ENCODE measurements at places on chromosomes 12 and 14. TPM values are rescaled to one million over a fixed set of nuclear protein-coding genes. Genes with fewer than 3 reads are reported as not detected.

DNA sequence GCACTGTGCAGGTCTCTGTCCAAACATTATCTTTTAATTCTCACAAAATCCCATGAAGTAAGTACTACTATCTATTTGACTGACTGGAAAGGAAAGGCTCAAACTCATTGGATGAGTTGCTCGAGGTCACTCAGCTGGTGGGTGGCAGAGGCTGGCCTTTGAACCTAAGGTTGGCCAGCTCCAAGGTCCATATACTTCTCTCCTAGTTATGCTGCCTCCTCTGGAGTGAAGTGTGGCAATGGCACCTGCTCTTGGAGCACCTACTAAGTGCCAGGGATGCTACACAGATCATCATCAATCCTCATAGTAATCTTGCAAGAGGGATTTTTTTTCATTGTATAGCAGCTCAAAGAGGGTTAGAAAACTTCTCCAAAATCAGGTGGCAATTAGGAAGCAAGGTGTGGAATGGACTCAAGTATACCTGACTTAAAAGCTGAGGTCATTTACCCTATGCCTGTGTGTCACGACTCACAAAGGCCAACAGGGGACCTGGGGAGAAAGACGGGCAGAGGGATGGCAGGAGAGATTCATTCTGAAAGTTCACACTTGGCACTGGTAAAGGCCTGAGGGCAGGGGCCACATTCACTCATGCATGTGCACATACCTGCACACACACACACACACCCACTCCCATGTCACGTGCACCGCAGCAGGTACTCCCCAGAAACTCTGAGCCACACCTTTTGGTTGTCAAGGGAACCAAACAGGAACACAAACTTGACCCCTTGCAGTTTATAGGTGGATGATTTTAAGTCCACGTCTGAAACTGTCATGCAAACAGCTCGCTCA, 146.4 kb downstream of the FOXN3 start:
- DNase-seq = no peak
- H3K4me1 ChIP-seq = peaks cover 17% of the 10 kb centered on the region
- H3K36me3 ChIP-seq = peaks cover 16% of the 10 kb centered on the region
- no peaks in the 10 kb centered on the region for H3K27me3 ChIP-seq

ITGA7 gene
- 5.7 TPM for total RNA-seq

- H3K4me3 ChIP-seq = peak overlapping the region; percentile 95
- H3K27ac ChIP-seq = peak overlapping the region; percentile 32
- H3K4me1 ChIP-seq = peaks cover 12% of the 10 kb centered on the region
- peaks cover 14% of the 10 kb centered on the region for H3K36me3 ChIP-seq
- DNase-seq = no peak
- no peaks in the 10 kb centered on the region for H3K27me3 ChIP-seq
These were observed 743 bp downstream of the PUS1 start for GRCh38 chr12:131929581-131930456.

- peaks cover 2% of the 10 kb centered on the region for H3K27me3 ChIP-seq
- H3K27ac ChIP-seq = no peak overlapping the region
- H3K4me3 ChIP-seq = no peak overlapping the region
- DNase-seq = no peak
- H3K36me3 ChIP-seq = no peaks in the 10 kb centered on the region
These were observed 405.1 kb upstream of the FOXG1 start for GRCh38 chr14:28361486-28361885.

HVCN1 gene
- total RNA-seq = 0.94 TPM

- H3K4me3 ChIP-seq = no peak overlapping the region
- peaks cover 6% of the 10 kb centered on the region for H3K27me3 ChIP-seq
- no peaks in the 10 kb centered on the region for H3K36me3 ChIP-seq
These were observed 7.9 kb downstream of the TMEM253 start for GRCh38 chr14:21108791-21109190.

DNA sequence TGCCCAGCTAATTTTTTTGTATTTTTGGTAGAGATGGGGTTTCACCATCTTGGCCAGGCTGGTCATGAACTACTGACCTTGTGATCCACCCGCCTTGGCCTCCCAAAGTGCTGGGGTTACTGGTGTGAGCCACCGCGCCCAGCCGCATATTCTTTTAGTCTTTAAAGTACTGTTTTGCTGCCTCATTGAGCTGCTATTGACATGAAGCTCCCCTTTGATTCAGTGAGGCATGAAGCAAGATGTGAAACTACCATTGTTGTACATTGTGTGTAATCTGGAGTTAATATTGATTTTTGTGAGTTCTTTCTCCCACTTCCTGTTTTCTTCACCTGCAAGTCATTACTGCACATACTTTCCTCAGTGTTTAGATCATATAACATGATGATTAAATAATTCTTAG, 80.8 kb downstream of the MNAT1 start:
- no peak overlapping the region for H3K27ac ChIP-seq
- no peaks in the 10 kb centered on the region for H3K27me3 ChIP-seq
- no peak for DNase-seq
- no peak overlapping the region for H3K4me3 ChIP-seq
- peaks cover 17% of the 10 kb centered on the region for H3K4me1 ChIP-seq

DNA sequence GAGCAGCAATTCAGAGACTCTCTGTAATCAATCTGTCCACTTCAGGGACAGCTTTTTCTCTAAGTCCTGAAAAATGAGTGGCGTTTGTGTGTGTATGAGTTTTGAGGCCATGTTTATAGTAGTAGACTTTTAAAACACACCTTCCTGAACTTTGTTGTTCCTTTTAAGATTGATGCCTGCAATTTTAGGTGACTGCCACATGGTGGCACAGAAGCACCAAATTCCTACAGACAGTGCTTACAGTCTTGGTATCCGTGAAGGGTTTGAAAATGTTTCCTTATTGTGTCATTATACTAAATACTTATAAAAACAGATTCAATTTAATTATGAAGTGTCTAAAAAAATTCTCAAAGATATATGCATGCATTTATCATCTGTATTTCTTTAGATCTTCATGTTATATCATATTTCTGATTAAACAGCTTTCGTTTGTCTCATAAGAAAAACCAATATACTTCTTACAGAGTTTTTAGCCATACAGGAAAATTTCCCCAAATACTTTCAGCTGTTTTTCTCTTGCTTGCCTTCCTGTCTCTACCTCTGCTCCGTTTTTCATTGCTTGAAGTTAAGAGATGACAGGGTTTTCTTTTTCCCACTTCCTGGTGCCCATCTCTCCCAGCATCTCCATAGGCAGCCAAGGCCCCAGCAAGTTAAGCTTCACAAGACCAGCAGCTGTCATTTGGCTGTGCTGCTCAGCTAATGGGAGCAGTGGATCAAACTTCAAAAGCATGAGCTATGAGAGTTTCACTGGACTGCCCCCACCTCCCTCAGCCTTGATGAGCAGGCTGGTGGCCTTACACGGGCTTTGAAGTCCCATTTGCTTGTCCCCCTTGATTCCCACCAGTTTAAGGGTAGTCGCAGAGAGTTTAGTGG, 259.6 kb downstream of the AKAP6 start:
- no peaks in the 10 kb centered on the region for H3K27me3 ChIP-seq
- H3K27ac ChIP-seq = no peak overlapping the region
- no peak overlapping the region for H3K4me3 ChIP-seq
- H3K36me3 ChIP-seq = no peaks in the 10 kb centered on the region

DNA sequence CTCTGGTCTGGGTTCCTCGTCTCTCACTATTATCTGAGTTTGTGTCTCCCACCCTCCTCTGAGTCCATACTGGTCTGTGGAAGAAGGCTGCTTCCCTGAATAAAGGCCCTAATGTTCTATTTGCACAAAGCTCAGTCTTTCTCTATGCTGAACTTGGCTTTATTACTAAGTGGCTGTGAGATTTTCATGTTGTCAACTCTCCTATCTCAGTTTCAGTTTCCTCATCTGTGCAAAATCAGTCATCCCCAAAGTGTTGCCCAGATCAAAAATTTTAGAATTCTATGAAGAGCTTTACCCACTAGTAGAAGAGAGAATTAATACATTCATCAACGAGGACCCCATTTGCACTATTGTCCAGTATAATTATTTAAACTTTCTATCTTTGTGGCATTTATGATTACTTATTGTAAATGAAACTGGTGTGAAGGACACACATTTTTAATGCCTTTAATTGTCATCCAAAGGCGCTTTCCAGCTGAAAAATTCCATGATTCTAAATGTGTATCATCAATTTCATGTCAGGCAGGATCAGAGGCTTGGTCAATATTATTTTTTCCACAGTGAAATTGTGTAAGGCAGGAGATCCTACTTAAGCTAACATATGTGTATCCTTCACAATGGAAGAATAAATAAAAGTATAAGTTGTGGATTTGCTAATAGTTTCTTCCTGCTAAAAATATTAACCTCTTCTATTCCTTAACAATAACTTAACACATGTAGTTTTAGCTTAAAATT, 79.1 kb upstream of the EEA1 start:
- no peak for DNase-seq
- no peak overlapping the region for H3K4me3 ChIP-seq
- peaks cover 40% of the 10 kb centered on the region for H3K4me1 ChIP-seq
- H3K36me3 ChIP-seq = no peaks in the 10 kb centered on the region

CLEC9A gene
- not detected for total RNA-seq

- H3K4me1 ChIP-seq = no peaks in the 10 kb centered on the region
- no peaks in the 10 kb centered on the region for H3K27me3 ChIP-seq
- no peak overlapping the region for H3K27ac ChIP-seq
- H3K36me3 ChIP-seq = no peaks in the 10 kb centered on the region
These were observed 28.5 kb upstream of the C14orf180 start for GRCh38 chr14:104550861-104551728.

IL31 gene
- total RNA-seq = not detected

SLC16A7 gene
- total RNA-seq = 32.6 TPM

WNK1 gene
- 188 TPM for total RNA-seq

DNA sequence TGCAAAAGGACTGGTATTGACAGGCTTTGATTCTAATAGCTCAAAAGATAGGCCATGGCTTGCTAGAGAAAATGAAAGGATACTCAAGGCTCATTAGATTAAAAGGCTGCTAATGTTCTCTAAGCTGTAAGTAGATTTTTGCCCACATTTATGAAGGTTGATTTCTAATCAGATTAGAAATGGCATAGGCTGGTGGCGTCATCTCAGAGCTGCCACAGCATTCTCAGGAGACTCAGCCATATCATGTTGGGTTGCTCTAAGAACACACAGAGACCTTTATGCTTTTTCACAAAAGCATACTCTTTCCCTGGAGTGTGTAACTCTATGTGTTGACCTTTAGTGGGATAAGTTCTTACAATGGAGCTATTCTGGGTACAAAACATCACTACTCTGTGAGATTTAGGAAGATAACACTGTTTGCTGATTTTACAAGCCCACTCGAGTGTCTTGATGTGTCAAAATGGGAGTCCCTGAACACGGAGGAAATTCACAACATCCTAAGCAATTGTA, 576.0 kb downstream of the NRXN3 start:
- no peak for DNase-seq
- H3K27me3 ChIP-seq = no peaks in the 10 kb centered on the region
- no peak overlapping the region for H3K4me3 ChIP-seq
- H3K36me3 ChIP-seq = no peaks in the 10 kb centered on the region
- no peaks in the 10 kb centered on the region for H3K4me1 ChIP-seq

DNA sequence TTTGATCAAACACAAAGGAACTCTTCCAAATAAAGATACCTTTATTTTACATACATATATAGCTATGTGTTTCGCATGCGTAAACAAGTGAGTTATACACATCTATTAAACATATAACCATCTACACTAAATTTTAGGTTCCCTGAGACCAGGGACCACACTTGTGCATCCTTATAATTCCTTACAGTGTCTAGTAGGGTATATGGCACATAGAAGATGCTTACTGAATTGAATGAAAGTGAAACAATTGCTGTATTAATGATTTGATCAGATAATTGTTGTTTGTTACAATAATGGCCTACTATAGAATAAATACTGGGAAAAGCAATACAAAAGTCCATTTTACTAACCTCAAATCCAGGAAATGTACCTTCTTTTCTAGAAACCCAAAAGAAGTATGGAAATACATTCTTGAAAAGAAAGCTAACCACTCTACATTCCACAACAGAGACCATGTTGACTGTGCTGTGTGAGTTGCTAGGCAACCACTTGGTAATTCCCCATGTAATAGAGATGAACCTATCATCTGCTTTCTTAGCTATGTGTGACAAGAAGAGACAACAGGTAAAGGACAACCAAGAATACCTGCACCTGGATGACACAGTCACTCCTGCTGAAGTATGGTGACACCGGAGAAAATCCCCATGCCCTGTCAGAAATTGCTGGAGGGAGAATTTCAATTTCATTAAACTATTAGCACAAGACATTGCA, 11.9 kb upstream of the CIPC start:
- H3K36me3 ChIP-seq = no peaks in the 10 kb centered on the region
- H3K4me1 ChIP-seq = no peaks in the 10 kb centered on the region
- H3K4me3 ChIP-seq = no peak overlapping the region
- H3K27ac ChIP-seq = no peak overlapping the region
- DNase-seq = no peak

KRT72 gene
- total RNA-seq = not detected

GRCh38 chr14:100546051-100546443, 41.2 kb downstream of the BEGAIN start:
- DNase-seq = no peak
- H3K4me1 ChIP-seq = peaks cover 8% of the 10 kb centered on the region
- no peaks in the 10 kb centered on the region for H3K27me3 ChIP-seq
- no peak overlapping the region for H3K4me3 ChIP-seq
- H3K36me3 ChIP-seq = no peaks in the 10 kb centered on the region
- H3K27ac ChIP-seq = no peak overlapping the region

- peaks cover 20% of the 10 kb centered on the region for H3K27me3 ChIP-seq
- no peak overlapping the region for H3K27ac ChIP-seq
- DNase-seq = peak; percentile 79
- no peaks in the 10 kb centered on the region for H3K4me1 ChIP-seq
- H3K36me3 ChIP-seq = no peaks in the 10 kb centered on the region
These were observed 108.5 kb upstream of the ESRRB start for GRCh38 chr14:76267322-76268046.

CFAP54 gene
- total RNA-seq = 0.24 TPM

- no peaks in the 10 kb centered on the region for H3K4me1 ChIP-seq
- no peak overlapping the region for H3K27ac ChIP-seq
- H3K4me3 ChIP-seq = no peak overlapping the region
These were observed 142.7 kb downstream of the TBX5 start for GRCh38 chr12:114263056-114263805.

DNA sequence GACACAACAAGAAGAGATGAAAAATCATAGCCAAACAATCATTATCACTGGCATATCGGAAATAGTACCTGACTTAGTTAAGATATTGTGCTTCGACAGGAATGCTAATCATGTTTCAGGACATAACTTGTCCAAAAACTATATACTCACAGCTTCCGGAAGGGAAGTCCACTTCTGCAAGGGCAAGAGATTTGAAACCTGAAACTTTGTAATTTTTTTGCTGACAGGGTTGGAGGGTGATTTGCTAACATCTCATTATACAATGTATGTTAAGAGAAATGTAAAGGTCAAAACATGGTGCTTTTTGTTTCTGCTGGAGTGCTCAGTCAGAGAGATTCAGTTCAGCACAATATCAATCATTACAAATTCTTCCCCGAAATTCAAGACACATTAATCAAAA, 200.3 kb downstream of the CNTN1 start:
- DNase-seq = no peak
- no peak overlapping the region for H3K27ac ChIP-seq
- no peaks in the 10 kb centered on the region for H3K27me3 ChIP-seq
- H3K4me3 ChIP-seq = no peak overlapping the region
- no peaks in the 10 kb centered on the region for H3K36me3 ChIP-seq

Data from osteocyte (in vitro differentiated cells).